Retina (tissue), 1 donor: ENCODE measurements at places on chromosomes 5 and 9.

- no peak for DNase-seq
Observed at GRCh38 chr5:78606241-78606640, 42.3 kb downstream of the LHFPL2 start.

GRCh38 chr5:139690064-139690802, 42.1 kb downstream of the CXXC5 start:
- DNase-seq = peak; percentile 85

DNA sequence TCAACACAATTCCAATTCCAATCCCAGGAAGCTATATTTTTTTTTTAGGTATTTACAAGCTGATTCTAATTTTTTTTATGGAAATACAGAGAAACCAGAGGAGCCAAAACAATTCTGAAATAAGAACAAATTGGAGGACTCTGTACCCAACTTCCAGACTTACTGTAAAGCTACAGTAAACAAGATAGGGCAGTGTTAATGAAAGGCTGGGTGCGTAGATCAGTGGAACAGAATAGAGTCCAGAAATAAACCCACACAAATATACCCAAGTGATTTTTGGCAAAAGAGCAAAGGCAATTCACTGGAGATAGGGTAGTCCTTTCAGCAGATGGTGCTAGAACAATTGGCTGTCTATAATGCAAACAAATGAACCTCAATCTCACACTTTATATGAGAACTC, 50.6 kb downstream of the WHRN start:
- DNase-seq = no peak

GRCh38 chr9:111193095-111193494, 136.9 kb downstream of the OR2K2 start:
- DNase-seq = no peak

DNA sequence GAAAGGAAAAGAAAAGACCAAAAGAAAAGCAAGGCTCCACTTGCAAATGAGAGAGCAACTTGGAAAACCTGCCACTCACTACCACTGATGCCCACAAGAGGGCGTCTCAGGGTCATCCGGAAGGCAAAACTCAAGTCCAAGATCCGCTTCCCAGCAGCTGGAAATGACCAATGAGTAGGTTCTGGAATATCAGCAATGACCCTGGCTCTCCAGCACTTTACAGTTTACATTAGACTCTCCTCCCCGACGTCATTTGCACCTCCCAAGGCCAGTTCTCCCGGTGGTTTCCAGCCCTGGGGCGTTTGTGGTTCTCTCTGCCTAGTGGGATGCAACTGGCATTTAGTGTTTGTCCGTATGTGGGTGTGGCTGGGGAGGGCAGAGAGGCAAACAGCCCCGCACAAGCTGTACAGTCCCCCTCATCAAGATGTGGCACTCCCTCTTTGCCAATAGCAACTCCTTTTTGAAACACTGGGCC, 193.8 kb upstream of the ZNF618 start:
- peak; percentile 77 for DNase-seq

GRCh38 chr5:80072103-80073073, 37.2 kb downstream of the THBS4 start:
- no peak for DNase-seq

GRCh38 chr5:67331296-67331925, 134.8 kb upstream of the CD180 start:
- DNase-seq = no peak

DNA sequence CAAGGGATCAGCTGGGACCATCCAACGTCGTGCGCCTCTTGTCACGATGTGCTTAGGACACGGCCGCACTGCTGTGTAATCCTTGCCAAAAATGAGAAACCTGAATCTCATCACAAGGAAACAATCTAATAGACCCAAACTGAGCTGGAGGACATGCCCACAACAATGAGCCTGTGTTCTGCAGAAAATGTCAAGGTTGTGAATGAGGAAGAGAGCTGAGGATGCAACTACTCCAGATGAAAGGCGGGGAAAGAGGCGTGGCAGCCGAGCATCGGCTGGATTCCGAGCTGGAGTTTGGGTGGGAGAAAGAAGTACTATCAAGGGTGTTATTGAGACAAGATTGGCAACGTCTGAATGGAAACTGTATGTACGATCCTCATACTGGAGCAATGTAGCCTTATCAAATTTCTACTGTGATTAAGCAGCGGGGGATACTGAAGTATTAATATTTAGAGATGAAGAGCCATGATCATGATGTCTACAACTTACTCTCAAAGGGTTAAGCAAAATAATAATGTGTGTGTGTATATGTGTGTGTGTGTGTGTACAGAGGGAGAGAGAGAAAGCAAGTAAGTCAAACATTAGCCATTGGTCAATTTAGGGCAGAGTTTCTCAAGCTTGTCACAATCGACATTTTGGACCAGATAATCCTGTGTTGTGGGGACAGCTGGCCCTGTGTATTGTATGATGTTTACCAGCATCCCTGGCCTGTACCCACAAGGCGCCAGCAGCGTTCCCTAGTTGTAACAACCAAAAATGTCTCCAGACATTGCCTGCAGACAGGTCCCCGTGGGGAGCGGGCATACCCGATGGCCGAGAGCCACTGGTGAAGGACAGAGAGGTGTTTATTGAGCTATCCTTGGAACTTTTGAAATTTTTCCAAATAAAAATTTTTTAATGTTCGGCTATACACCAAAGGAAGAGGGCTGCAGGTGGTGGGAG, 46.5 kb downstream of the DUSP1 start:
- DNase-seq = no peak

- no peak for DNase-seq
Observed at GRCh38 chr5:424301-425110, 18.5 kb upstream of the EXOC3 start.

- no peak for DNase-seq
Observed at GRCh38 chr9:104997536-104997935, 69.6 kb upstream of the ABCA1 start.

DNA sequence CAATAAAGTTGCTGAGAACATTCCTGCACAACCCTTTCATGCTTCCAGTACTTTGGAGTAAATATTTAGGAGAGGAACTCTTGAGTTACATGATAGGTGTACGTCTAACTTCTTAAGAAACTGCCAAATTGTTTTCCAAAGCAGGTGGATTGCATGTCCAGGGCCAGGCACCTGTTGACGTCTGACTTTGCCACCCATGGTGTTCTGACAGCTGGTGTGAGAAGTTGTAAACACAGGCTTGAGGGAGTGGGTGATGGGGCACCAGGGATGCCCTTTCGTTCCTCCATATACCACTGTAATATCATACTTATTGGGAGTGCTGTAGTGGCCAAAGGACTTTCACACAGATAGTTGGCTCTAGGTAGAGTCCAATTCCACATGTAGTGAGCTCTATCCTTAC, 352.1 kb downstream of the GADD45G start:
- DNase-seq = no peak

DNA sequence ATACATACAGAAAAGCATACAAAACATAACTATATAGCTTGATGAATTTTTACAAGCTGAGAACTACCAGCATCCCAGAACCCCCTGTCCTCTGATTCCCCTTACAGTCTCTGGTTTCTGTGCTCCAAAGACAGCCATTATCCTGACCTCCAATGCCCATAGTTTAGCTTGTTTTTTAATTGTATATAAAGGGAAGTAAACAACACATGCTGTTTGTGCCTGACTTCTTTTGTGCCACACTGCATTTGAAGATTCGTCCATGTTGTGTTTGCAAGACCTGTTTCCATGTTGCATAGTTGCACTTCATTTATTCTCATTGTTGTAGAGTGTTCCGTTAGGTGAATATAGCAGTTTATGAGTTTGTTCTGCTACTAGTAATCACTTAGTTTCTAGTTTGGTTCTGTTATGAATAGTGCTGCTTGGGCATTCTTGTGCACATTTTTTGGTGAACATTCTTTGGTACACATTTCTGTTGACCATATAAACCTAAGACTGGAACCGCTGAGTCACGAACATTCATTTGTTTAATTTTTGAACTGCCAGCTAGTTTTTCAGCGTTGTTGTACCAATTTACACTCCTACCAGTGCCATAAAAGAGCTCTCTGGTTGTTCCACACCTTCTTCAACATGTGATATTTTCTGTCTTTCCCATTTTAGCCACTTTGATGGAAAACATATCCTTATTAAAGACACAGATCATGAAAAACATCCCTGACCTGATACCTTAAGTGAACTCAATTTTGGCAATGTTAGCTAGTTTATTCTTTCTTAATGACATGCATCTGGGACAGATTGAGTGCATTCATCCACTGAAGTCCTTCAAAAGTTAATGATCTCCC, 78.1 kb upstream of the ANXA1 start:
- DNase-seq = no peak

GRCh38 chr5:36599986-36600779, 6.2 kb upstream of the SLC1A3 start:
- DNase-seq = no peak

DNA sequence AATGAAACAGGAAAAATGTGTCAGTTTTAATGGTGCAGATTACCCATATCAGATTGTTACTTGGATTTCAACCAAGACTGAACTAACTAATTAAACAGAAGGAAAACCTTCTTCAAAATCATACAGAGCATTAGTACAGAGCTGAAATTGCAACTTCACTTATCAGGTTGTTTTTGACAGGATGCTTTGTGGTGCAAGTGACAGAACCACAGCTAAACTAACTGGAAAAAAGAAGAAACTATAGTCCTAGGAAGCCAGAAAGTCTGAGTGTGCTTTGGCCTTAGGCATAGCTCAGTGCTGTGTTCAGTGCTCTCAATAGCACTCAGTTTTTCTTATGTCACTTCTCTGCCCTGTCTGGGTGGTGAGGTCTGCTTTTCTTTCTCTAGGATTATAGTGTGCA, 267.4 kb downstream of the CHSY3 start:
- DNase-seq = no peak

DNA sequence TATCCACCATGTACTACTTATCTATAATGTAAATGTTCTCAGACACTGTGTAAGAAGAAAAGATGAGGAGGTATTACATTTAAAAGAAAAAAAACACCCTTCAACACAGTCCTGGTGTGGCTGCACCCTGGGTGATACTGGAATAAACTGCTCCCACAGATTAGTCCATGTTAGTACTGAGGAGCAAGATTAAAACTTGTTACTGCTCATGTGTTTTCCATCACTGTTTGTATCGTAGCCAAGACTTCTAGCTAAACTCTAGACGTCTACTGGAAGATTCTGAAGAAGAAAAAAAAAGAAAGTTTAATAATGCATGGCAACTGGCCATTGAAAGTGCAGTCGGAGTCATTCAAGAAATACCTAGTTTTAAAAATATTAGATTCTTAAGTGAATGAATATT, at the start of gene ASPN:
TSS of gene ASPN (minus strand) at position 178 of the 400 bp plus-strand sequence.
- no peak for DNase-seq

GRCh38 chr5:17381932-17382331, 116.1 kb upstream of the TAF11L2 start:
- no peak for DNase-seq

DNA sequence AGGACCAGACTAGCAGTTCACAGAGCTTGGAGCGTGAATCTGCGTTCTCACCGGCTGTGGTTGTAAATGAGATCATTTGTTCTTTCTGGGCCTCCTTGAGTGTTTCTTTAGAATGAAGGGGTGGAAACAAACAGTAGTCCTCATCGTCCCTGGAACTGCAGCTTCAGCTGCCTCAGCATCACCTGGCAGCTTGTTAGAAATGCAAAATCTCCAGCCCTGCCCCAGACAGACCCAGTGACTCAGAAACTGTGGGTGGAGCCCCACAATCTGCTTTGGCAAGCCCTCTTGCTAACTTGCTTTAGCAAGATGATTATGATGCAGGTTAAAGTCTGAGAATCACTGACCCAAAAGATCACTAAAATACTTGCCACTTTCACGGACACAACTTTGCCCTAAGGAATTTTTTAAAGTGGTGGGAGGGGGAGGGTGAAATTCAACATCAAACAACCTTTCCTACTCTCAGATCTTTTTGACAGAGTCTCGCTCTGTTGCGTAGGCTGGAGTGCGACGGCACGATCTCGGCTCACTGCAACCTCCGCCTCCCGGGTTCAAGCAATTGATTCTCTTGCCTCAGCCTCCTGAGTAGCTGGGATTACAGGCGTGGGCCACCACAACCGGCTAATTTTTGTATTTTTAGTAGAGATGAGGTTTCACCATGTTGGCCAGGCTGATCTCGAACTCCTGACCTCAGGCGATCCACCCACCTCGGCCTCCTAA, 86.0 kb downstream of the BRINP1 start:
- DNase-seq = peak; percentile 30

DNA sequence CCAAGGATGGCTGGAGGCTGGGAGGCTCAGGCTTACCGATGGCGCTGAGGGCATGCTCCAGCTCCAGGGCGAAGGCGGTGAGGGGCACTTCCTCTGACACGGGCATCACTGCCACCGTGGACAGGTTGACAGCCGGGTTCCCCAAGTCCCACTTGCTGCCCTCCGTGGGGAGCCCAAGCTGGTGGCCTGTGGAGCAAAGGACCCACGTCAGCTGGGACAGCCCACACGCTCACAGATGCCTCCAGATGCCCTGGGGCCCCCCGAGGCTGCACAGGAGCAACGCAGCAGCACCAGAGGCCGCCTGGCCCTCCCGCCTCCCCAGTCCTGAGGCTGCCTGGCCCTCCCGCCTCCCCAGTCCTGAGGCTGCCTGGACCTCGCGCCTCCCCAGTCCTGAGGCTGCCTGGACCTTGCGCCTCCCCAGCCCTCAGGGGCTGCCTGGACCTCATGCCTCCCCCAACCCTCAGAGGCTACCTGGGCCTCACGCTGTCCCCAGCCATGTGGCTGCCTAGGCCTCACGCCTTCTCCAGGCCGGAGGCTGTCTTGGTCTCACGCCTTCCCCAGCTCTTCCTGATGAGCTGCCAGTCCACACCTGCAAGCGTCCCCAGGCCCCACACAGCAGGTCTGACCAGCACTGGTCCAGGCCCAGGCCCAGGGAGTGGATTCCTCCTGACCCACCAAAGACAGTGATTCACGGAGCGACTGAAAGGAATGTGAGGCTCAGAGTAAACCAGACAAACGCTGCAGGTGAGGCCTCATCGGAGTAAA, 25.6 kb upstream of the NSMF start:
- DNase-seq = no peak
